Transverse colon (tissue), 4 donors: ENCODE measurements at places on chromosomes 11 and 22. TPM values are rescaled to one million over a fixed set of nuclear protein-coding genes. Genes with fewer than 3 reads are reported as not detected.

GRCh38 chr11:71185411-71185810 lies 67.0 kb downstream of the SHANK2 start:
- no peaks in the 10 kb centered on the region for H3K4me1 ChIP-seq
- no peak overlapping the region for H3K27ac ChIP-seq
- no peak overlapping the region for H3K4me3 ChIP-seq
- no peaks in the 10 kb centered on the region for H3K36me3 ChIP-seq
- no peak for DNase-seq
- H3K27me3 ChIP-seq: no peaks in the 10 kb centered on the region

DNA sequence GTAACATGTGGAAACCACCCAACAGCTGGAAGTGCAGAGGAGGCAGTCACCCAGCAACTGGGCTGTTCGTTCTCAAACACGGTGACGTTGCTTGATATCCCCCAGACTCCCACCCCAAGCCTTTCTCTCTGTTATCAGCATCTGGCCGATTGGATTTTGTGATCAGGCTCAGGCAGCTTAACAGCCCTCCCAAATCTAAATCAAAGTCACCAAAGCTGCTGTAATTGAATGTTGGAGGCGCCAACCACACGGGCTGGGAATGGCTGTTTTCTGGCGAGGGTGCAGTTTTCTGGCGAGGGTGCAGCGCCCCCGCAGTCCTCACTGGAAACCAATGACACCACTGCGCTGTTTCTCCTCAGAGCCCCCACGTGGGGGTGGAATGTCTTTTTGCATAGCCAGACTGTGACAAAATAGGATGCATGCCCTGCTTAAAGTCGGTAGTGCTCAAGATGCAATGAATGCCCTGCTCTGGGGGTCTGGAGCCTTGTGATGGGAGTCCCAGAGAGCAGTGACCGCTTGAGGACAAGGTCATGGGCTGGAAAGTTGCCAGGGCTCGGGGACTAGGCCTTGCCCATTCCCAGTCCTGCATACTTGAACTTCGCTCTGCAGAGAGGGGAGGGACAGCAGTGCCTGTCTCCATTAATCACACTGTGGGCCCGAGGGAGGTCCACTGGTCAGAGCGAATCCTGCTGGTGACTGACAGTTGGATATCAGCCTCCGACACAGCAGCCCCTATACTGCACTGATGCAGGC lies 105.3 kb downstream of the MORC2 start:
- no peak overlapping the region for H3K4me3 ChIP-seq
- H3K27ac ChIP-seq: no peak overlapping the region
- H3K4me1 ChIP-seq: no peaks in the 10 kb centered on the region
- no peaks in the 10 kb centered on the region for H3K36me3 ChIP-seq
- no peak for DNase-seq

GRCh38 chr11:96323642-96323985 lies 19.4 kb downstream of the MAML2 start:
- no peaks in the 10 kb centered on the region for H3K36me3 ChIP-seq
- peaks cover 9% of the 10 kb centered on the region for H3K4me1 ChIP-seq
- no peak for DNase-seq
- H3K4me3 ChIP-seq: no peak overlapping the region

DNA sequence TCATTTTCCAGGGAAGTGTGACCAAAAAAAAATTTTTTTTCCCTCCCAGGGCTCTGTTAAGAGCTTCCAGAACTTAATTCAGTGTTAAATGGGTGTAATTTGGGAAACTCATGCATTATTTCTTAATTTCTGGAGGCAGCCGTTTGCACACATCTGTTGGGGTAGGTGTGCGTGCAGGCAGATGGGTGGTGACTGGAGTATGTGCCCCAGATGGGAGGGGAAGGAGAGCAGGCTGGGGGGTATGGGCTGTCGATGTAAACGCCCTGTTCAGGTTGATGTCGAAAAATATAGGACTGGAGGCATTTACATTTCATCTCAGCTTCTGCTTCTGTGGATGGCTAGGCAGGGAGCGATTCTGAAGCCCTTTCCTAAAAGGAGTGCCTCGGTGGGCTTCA lies 13.7 kb upstream of the SHISAL1 start:
- DNase-seq: no peak
- H3K4me1 ChIP-seq: peaks cover 32% of the 10 kb centered on the region
- peaks cover 50% of the 10 kb centered on the region for H3K27me3 ChIP-seq
- H3K36me3 ChIP-seq: no peaks in the 10 kb centered on the region
- H3K27ac ChIP-seq: peak overlapping the region; percentile 47
- H3K4me3 ChIP-seq: peak overlapping the region; percentile 37

SYT12 gene
- not detected for total RNA-seq

TBC1D22A gene
- 31.2 TPM for total RNA-seq

FAM180B gene
- total RNA-seq: not detected
